Stimulated activated CD4-positive, alpha-beta T cell treated with anti-CD3 and anti-CD28 coated beads, Interleukin-15, amount 100 ng/mL, for 1 hour (primary cell): ENCODE measurements at places on chromosomes 6 and 20.

DNA sequence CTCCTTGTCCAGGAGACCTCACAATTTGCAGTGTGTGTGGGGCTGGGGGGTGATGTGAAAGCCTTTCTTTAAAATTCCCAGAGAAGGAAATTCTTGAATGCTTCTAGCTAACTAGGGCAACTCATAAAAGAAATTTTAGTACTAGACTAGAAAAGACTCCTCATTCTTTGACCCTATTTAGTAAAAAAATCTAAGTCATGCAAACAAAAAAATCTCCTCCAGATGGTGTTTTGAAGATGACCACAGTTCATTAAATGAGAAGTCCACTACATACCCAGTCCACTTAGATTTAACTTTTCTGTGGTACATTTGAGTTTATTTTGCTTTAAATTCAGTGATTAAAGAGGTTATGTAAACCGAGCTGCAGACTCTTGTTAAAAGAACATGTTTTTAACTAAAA is 67.5 kb downstream of the NDUFAF5 start:
- no peak for DNase-seq

GRCh38 chr20:43420192-43420591 is 37.5 kb upstream of the SRSF6 start:
- DNase-seq: no peak

GRCh38 chr6:46893648-46894047 is 28.1 kb downstream of the ADGRF5 start:
- no peak for DNase-seq

GRCh38 chr20:6086868-6087267 is 33.0 kb upstream of the LRRN4 start:
- no peak for DNase-seq

DNA sequence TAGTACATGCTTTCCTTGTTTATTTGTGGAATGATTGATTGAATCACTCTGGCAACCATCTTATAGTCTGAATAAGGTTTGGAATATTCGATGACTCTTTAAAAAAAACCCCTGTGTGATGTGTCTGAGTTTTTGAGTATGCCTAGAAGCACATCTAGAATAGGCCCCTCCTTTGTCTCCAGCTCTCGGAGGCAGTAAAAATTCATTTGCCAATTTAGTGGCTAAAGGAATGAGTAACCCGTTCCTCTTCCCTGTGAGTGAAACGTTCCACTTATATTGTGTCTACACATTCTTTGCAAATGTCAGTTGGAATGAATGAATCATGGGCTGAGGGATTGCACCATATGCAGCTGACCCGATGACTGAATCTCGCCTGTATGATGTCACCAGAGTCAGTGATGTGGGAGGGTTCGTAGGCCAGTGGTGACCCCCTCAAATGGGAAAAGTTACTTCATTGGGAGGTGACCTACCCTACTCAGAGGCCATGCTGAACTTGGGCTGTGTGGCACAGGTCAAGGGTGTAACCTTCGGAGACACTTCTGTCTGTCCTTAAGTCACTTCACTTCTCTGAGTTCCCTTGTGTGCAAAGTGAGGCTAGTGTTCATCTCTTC is 21.6 kb downstream of the MOCS3 start:
- no peak for DNase-seq

GRCh38 chr6:36668591-36668990 is 9.9 kb upstream of the CDKN1A start:
- no peak for DNase-seq

DNA sequence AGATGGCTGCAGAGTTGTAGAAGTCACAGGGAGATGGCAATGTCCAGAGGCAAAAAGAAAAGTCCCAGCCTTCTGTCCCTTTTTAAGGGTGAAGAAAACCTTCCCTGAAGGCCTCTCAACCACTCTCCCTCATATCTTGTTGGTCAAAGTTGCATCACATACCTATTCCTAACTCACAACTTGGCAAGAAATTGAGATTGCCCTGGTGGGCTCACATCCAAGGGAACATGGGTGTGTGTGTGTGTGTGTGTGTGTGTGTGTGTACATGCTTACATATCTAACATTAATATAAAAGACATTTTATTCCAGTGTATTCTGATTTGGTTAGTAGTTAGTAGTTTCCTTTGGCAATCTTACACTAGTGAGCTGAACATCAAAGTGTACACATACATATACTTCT is 144.3 kb upstream of the SALL4 start:
- DNase-seq: no peak

DNA sequence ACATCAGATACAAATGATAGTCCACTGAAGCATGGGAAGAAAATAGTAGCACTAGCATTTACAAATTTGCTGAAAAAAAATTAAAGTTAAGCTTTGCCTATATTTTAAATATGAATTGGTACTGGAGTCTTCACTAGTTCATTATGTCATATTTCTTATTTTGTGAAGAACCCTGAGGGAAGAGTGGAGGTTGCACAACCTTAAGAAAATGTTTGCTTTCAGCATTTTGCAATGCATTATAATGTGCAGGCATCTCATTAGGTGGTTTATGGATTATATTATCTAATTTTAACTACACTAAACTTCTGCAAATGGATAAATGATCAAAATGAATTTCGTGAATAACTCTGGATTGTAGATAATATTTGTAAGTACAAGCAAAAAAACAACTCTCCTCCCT is 390.8 kb upstream of the HS3ST5 start:
- no peak for DNase-seq

DNA sequence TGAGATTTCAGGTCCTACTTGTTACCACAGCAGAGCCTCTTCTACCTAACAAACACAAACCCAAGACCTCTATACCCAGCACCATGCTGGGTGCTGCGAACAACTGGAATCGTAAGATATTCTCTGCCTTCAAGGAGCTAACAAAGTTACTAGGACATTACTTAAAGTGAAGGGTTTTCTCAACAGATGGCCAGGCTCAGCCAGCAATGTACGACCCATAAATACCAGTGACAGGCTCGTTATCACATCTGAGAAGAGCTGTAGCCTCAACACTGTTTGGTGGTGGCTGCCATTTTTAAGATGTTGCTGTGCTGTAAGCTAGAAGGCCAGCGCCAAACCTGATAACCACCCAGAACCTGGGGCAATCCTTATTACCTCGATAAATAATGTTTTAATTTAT is 406.5 kb downstream of the KIF16B start:
- no peak for DNase-seq

DNA sequence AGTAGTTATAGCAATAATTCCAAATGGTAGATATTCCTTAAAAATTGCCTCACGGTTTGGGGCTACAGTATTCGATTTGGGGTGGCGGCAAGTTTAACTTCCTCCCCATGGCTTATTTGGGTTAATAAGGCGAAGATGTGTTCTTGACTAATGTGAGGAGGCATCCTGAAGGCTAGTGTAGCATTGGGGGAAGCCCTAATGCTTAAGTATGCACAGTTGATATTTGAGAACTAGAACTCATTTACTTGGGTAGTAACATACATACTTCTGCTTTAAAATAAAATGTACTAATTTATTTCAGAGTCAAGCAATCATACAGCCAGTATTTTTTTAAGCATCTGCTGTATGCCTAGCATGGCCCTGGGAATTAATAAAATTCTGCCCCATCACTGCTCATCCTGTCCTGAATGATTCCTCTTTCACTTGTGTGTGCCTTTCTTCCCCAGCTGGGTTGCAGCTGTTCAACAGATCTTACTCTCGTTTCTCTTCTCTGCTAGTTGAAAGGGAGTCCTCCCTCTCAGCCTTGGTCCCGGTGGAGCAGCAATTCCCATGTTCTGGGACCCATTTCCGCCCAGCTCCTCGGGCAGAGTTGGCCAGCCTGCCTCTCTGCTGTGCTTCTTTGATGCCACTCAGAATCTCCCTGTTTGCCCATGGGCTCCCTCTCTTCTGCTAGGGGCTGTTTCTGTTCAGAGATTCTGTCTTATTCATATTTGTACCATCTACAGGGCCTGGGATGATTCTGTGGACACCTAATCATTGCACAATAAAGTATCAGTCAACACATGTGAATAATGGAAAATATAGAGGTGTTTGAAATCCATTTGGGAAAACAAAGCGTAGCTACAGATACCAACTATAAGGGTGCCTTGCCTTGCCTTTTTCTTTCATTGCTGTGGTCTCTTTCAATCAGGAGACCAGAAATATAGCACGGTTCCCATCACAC is 104.8 kb downstream of the ARID1B start:
- no peak for DNase-seq

- no peak for DNase-seq
Observed at GRCh38 chr6:134603561-134603960, 285.6 kb upstream of the SGK1 start.

DNA sequence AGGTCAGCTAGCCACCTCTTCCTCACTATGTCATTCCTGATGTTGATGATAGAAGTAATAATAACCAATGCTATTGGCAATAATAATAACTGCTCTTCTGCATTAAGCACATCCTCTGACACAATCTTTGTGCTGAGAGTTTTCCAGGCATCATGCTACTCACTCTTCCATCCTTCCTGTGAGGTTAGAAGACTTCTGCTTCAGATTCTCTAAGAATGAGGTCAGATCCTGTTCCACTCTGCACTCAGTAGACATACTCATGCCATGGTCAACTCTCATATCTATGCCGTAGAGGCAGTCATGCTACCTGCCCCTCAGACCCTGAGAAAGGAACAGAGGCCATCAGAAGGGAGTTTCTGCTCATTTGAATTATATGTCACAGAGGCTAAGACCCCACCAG is 98.1 kb upstream of the TOP1 start:
- no peak for DNase-seq

- no peak for DNase-seq
Observed at GRCh38 chr6:130853555-130854183, 26.5 kb downstream of the SMLR1 start.

- no peak for DNase-seq
Observed at GRCh38 chr6:143241911-143242310, 181.2 kb downstream of the AIG1 start.

DNA sequence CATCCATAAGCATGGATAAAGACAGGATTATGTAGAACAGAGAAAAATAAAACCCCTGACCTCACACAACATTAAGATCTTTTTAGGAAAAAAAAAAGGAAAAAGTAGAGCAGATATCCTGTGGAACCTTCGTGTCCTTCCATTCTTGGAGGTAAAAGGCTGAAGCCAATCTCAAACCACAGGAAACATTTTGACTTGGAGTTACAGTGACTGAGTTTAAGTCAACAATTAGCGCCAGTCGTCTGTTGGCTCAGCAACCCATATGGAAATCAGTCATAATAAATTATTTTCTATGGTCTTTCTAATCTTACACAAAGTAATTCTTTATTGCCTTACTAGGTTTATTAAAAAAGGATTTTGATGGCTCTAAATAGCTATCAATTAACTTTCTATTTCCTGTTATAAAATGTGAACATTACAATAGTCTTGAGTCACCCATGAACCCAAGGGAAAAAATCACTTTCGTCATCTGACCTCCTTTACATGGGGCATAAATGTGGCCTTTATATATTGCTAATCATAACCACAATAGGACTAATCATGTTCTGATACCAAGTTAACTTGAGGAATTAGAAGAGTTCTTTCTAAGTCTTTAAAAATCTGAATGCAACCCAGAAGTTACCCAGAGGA is 592.9 kb downstream of the TFAP2B start:
- no peak for DNase-seq

DNA sequence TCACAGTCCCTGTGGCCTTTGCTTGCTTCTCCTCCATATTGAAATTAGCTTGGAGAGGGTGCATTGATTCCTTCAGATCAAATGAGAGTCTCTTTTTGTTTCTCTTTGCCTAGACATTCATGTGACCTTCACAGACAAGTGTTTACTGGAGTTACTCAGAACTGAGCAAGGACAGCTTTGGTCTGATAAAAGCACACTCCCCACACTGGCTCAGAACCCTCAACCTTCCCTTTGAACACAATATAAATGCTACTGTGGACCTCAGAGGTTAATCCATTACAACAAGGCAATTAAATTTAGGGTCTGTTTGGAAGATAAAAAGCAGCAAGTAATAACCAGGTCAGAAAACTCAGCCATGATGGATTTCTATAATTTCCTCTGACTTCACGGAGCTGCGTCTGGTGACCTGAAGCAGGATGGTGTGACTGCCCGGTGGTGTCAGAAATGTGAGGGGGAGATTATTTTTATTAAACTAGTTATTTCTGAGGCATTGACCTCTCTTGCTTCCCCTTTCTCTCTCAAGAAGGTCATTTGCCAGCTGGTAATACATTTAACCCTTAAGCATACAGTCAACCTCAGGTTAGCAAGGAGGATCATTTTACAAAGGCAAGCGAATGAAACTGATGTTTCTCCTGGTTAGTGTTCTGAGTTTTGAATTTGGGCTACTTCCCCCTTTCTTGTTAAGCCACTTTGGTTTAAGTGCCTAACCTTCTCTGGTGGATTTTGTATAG is 208.2 kb downstream of the CLIC5 start:
- no peak for DNase-seq

DNA sequence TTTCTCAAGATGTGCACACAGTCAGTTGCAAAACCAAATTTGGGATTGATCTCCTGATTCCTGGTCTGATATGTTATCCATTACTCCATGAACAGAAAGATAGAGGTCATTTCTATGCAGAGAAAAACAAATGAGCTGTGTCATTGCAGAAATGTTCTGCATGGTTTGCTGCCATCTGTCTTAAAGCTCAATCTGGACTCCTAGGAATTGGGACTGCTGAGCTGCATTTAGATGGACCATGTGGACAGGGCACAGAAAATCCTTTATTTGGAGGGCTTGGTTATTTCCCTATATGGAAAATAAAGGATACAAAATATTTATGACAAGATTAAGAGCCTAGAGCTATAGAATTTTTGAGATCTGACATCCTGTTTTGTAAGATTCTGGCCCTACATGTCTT is 91.3 kb downstream of the ADGRB3 start:
- no peak for DNase-seq

DNA sequence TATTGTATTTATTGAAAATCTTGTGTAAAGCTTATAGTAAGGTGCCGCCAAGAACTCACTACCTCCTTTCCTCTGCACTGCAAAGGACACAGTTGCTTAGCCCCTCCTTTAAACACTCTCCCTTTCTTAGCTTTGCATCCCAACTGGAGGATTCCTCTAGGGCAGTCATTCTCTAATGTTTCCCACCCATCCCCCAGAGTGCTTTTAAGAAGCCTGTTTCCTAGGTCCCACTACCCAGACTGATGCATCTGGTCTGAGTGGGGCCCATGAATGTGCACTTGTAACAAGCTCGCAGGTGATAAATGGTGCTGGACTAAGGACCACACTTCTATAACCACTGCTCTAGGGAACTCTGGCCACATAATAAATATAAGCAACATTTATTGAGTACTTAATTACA is 55.2 kb downstream of the B4GALT5 start:
- no peak for DNase-seq

DNA sequence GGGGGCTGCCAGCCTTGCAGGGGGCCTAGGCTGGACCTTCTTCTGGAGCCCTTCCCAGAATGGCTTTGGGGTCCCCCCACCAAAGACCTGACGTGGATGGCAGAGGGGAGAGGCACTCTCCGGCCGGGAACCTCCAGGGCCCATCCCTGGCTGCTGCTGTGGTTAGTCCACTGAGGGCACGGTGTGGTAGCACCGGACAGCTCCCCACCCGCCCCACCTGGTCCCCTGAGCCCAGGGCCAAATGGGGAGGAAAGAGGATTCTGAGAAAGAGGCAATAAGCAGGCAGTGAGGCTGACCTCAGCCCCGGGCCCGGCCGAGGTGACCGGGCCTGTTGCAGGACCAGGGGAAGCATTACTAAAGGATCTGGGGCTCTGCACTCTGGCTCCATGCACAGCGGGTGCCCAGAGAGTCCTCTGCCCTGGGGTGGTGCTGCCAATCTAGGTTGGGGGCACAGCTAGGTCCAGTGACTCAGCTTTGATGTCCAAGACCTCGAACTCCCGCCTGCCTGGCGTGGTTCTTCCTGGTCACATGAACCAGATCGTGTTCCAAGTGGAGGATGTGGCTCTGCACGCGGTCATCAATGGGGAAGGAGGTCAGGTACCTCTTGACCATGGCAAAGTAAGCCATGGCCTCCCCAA is 2.2 kb downstream of the CENPB start:
- no peak for DNase-seq

GRCh38 chr6:137737836-137738596 is 129.0 kb upstream of the TNFAIP3 start:
- DNase-seq: no peak
